ENCODE measurements at places on chromosomes 7 and 10.

DNA sequence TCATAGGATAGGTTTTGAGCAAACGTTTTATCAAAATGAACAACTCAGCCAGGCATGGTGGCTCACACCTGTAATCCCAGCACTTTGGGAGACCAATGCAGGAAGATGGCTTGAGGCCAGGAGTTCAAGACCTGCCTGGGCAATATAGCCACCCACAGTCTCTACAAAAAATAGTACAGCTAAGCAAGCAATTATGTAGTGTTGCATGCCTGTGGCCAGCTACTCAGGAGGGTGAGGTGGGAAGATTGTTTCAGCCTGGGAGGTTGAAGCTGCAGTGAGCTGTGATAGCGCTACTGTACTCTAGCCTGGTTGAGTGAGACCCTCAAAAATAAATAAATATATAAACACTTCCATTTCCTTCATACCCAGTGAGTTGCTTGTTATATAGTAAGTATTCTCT lies 67.1 kb downstream of the LSMEM1 start:
- DNase-seq, result no peak

- no peak for DNase-seq
Observed at GRCh38 chr7:92359801-92360200, 87.5 kb upstream of the GATAD1 start.

DNA sequence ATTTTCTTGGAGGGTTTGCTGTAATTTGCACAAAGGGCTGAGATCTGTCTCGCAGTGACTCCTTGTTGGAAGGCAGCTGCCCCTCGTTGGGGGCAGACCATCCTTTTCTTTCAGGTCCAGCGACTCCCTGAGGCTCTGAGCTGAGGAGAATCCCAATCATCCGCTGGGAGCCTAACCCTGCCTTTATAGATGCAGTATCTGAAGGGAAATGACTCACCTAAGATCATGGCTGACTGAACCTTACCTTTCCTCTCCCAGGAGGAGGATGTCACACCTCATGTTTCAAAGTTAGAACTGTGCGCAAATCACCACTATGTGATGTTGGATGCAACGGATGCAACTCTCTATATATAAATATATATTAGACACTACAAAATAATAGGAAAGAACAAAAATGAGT lies 36.4 kb upstream of the MXI1 start:
- DNase-seq, result no peak

DNA sequence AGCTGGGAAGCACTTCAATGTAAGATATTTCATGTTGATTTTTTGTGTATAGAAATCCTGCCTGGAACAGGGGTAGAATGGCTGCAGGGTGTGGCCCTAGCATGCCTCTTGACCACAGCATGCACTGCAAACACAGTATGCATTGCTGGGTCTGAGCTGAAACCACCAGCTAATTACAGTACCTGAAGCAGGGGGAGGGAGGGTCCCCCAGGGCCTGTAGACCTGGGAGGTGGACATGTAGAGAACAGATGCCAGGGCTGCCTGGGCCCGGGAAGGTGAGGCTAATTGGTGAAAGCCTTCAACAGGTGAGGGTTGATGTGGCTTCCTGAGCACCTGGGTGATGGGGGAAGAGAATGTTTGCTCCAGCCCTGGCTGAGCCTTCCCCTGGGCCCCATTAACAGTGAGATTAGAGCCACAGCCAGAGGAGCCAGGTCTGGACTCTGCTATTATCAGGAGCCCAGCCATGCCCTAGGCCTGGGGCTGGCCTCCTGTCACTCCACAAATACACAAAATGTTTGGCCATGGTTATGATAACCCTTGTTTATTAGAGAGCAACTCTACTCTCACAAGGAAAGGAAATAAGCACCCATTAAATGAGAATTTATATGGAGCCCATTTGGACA lies 83.3 kb downstream of the PLXNA4 start:
- DNase-seq, result no peak

- DNase-seq, result no peak
Observed at GRCh38 chr10:16483241-16483917, 38.3 kb downstream of the C1QL3 start.

- no peak for DNase-seq
Observed at GRCh38 chr7:41641011-41641664, 61.8 kb downstream of the INHBA start.

GRCh38 chr7:158500651-158501052 lies 87.0 kb downstream of the PTPRN2 start:
- DNase-seq, result no peak
